AG09309 (cell line): ENCODE measurements at places on chromosomes 3 and 15.

DNA sequence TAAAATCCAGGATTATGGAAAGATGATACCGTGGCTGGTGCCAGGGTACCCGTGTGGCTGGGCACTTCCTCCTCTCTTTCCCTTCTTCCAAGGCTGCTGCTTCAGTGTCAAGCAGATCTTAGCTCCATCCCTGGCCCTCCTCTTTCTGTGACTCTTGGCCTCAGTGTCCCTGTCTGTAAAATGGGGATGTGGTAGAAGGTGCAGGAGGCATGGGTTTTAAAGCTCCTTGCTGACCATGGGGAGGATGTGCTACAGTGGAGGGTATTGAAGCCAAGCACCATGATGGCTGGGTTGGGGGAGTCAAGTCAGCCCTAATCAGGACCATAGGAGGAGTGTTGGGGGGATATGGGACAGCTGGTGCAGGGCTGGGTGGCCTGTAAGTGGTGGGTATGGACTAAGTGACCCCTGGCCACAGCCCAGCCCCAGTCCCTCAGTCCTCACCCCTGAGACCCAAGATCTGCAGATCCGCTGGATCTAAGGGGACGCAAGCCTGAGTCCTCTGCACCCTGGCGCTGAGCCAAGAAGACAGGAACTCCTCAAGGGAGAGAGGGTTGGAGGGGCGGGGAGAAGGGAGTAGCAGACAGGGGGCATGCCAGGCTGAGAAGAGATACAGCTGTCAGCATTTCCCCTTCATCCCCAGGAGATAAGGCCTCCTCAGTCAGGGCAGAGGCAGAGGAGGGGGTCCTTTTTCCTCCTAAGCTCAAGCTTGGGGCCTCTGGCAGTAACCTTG, 12.0 kb downstream of the PTH1R start:
- no peak for DNase-seq

- DNase-seq: no peak
Observed at GRCh38 chr3:178083906-178084866, 452.1 kb upstream of the KCNMB2 start.

DNA sequence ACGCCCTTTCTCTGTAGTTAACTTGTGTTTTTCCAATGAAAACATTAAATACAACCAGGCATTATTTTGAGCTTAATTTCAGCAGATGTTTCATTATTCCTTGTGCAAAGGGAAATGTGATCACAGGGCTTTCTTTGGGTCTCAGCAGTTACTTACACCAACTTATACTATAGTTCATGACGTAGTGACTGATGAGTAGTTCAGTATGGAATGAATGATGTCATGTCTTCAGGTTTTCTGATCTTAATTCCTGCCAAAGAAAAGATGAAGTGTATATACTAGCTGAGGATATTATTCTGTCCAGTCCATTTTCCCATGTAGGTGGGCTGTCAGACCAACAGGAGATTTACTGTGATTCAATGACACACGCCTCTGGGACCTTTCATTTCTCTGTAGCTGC, 61.3 kb downstream of the MYRIP start:
- no peak for DNase-seq

- no peak for DNase-seq
Observed at GRCh38 chr3:63943678-63944077, 31.5 kb upstream of the SCAANT1 start.

- no peak for DNase-seq
Observed at GRCh38 chr3:13032206-13032605, 41.0 kb downstream of the IQSEC1 start.

- no peak for DNase-seq
Observed at GRCh38 chr3:151377768-151378385, 6.7 kb downstream of the P2RY12 start.

DNA sequence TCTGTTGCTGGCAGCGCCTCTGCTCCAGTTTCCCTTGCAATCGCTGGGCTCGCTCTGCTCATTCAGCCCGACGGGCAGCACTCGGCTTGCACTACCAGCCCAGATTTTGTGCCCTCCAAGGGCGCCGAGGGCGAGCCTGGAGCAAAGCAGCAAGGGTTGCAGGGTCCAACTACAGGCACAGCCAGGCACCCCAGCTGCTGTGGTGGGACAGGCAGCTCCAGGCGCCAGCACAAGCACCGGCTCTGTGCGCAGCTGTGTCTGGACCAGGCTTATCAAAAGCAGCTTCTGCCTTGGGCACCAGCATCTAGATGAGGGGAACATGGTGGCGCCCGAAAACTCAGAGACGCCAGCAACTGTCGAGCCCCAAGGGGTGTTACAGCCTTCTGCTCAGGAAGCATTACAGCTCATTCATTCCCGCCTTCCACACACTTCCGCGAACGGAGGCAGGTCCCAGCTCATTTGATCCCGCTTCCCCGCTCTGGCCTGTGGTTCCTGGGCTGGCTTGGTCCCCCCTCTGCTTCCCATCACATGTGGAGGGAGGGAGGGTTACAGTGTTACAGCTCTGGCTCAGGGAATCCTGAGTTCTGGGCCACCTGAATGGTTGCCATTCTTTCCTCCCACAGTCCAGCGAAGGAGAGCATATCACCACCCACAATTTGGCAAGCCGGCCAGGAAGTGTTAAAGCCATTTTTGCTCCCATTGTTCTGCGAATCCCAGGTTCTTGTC, 409.9 kb upstream of the ALCAM start:
- DNase-seq: no peak
